ENCODE measurements at places on chromosomes 4 and X.

DNA sequence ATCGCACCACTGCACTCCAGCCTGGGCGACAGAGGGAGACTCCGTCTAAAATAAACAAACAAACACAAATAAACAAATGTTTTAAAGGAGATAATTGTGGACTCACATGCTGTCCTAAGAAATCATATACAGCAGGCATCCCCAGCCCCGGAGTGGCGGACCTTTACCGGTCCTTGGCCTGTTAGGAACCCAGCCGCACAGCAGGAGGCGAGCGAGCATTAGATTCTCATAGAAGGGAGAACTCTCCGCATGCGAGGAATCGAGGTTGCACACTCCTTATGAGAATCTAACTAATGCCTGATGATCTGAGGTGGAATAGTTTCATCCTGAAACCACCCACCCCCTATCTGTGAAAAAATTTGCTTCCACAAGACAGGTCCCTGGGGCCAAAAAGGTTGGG is 39.0 kb downstream of the EIF2S3 start:
- DNase-seq, result no peak

GRCh38 chr4:67940506-67940905 is 22.8 kb downstream of the TMPRSS11A start:
- DNase-seq, result no peak

- DNase-seq, result no peak
Measured at GRCh38 chr4:40856277-40856839, 106.6 kb downstream of the NSUN7 start.

DNA sequence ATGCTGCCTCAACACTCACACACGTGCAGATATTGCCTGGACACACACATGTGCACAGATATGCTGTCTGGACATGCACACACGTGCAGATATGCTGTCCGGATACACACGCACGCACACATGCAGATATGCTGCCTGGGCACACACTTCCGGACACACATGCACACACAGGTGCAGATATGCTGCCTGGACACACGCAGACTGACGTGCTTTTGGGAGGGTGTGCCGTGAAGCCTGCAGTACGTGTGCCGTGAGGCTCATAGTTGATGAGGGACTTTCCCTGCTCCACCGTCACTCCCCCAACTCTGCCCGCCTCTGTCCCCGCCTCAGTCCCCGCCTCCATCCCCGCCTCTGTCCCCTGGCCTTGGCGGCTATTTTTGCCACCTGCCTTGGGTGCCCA is 14.7 kb downstream of the FGFRL1 start:
- no peak for DNase-seq

DNA sequence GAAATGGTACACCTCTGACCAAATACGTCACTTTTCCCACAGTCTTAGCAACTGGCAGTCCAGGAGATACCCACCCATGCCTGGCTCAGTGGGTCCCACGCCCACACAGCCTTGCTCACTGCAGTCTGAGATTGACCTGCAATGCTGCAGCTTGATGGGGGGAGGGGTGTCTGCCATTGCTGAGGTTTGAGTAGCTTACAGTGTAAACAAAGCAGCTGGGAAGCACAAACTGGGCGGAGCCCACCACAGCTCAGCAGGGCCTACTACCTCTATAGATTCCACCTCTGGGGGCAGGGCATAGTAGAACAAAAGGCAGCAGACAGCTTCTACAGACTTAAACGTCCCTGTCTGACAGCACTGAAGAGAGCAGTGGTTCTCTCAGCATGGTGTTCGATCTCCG is 52.7 kb downstream of the AMER1 start:
- no peak for DNase-seq

DNA sequence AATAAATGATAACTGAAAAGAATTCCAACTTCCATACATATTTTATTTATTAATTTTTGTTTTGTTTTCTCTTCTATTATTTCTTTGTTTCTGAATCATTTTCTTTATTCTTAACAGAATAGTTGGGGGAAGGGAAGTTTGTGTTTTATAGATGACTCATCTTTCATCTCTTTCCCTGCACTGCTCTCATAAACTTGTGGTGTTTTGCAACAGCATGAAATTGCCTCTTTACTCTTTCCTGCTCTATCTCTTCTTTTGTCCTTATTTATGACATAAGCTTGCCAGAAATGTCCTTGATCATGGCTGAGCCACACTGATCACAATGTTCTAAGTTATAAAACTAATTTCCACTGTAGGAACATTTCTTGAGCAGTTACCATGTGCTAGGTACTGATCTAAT is 22.3 kb downstream of the QRFPR start:
- no peak for DNase-seq

DNA sequence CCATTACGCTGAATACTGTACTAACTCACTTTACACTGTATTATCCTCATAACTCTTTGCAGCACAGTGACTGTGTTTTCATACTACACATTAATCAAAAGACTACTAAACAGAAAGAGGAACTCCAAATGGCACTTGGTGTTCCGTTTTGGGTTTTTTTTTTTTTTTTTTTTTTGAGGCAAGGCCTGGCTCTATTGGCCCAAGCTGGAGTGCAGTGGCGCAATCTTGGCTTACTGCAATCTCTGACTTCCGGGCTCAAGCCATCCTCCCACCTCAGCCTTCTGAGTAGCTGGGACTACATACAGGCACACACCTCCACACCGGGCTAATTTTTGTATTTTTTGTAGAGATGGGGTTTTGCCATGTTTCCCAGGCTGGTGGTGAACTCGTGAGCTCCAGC is 10.7 kb downstream of the KLHL8 start:
- DNase-seq, result no peak

DNA sequence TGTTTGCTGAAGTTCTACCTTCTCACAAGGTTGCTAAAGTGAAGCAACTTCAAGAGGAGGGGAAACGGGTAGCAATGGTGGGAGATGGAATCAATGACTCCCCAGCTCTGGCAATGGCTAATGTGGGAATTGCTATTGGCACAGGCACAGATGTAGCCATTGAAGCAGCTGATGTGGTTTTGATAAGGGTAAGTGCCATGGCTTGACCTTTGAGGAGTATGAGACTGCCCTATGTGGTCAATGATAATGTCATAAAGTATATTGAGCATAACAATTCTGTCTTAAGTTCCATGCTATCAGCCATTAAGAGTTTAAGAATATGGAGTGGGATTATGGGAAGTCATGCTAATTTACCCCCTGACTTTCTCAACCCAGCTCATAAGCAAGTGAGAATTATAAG is 61.4 kb upstream of the PGK1 start:
- no peak for DNase-seq

DNA sequence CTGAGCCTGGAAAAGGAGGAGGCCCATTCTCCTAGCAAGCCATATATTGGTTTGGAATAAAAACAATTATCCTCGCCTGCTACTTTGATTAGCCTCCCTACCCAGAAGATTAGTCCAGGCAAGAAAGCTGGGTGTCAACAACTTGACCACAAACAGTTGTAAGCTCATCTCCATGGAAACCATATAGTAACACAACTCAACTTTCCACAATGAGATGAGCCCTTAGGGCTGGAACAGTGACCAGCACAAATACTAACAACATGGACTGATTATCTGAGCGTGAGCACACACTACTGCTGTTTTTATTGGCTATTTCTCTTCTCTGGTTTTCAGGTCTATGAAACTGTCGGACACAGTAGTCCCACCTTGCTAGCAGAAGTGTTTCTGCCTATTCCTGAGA is 80.8 kb downstream of the CC2D2A start:
- no peak for DNase-seq

DNA sequence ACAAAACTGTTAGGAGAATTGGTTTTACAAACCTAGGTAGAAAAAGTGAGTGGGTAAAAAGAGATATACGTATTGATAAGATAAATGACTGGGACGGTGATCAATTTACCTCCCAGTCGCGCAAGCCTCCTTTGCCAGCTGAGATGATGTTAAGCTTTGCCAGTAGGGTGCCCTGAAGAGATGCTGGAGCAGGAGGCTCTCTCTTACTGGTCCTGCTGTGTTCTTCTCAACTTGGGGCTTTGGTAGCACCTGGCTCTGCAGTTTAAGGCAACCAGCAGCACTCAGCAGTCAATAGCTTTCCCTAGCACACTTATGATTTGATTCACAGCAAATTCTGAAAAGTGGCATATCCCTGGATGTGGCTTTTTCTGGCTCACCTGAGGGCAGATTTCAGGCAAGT is 1461.7 kb downstream of the ADGRL3 start:
- DNase-seq, result no peak

- peak; percentile 92 for DNase-seq
Measured at GRCh38 chr4:80202190-80202711, 4.9 kb downstream of the PRDM8 start.

DNA sequence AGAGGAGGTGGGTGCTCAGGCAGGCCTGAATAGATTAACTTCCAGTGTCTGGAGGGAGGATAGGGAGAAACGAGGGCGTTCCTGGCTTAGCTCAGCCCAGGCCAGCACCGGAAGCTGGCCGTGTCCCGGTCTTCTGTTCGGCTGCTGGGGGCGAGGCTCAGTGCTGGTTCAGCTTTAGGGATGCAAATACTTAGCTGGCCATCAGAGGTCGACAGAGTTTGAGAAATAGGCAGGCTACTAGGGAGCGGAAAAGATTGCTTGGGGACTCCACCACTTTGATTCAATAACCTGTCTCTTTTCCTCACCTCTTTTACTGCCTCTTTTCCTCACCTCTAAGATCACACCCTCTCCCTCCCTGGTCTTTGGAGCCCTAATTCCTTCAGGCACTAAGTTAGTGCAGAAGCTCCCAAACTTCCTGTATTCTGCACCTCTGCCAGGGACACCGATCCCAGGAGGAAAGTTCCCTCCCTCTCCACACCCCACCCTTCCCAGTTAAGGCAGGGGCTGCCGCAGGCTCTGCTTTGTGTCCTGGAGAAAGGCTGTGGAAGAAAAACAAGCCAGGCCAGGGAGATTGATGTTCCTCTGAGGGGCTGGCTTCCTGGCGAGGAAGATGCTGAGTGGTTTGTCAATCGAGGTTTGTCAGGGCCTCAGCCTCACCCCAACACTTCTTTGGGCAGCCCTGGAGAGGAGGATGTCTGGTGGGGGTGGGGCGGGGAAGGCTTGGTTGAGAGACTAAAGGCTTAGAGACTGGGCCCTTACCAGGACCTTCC is 6.0 kb upstream of the EFNB1 start:
- DNase-seq, result peak; percentile 72

- DNase-seq, result no peak
Measured at GRCh38 chr4:147756417-147756816, 24.5 kb downstream of the ARHGAP10 start.

GRCh38 chr4:173883821-173884220 is 353.8 kb upstream of the HAND2 start:
- DNase-seq, result no peak

DNA sequence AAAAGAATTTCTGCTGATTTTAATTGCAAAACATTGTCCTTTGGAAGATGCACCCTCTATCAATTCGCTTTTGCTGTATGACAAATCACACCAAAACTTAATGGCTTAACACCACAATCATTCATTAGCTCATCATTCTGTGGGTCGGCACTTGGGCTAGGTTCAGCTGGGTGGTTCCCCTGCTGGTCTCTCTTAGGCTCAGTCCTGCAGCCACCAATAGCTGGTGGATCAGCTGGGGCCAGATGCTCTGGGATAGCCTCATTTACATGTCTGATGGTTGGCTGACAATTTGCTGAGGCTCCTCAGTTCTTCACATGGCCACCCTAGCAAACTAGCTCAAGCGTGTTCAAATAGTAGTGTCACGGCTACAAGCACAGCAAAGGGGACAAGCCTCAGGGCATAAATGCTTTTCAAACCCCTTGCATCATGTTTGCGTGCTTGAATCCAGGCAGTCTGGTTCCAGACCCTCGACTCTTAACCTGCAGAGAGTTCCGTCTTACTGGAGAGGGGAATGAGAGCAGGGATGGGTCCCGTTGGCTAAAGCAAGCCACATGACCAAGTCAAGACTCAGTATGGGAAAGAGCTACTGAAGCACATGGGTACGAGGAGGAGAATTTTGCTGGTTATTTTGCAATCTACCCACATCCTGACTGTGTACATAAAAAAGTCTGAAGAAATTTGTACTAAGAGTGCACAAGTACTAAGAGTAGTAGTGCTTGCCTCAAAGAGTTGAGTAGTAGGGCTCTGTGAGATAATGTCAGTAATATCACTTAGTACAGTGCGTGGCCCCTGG is 7.5 kb upstream of the ACSL1 start:
- DNase-seq, result no peak

GRCh38 chr4:114077610-114078009 is 98.2 kb upstream of the ARSJ start:
- DNase-seq, result no peak

GRCh38 chrX:132395026-132395425 is 93.8 kb downstream of the MBNL3 start:
- no peak for DNase-seq

DNA sequence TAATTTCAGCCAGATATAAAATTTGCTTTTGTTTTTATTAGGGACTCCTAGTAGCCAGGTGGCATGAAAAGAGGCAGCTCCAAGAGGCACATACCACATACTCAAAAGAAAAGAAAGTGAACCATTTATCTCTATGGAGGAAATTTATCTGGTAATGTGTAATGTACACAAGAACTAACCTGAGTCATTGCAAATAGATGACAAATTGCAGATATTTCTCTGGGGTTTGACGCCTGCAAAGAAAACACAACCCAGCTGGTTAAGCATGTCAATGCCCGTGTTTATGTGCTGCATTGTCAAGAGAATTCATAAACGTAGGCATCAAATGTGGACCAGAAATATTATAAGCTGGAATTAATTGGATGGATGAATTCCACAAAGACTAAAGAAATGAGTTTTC is 46.9 kb upstream of the PHKA2 start:
- DNase-seq, result no peak

- no peak for DNase-seq
Measured at GRCh38 chr4:5746829-5747737, 36.1 kb downstream of the EVC start.

DNA sequence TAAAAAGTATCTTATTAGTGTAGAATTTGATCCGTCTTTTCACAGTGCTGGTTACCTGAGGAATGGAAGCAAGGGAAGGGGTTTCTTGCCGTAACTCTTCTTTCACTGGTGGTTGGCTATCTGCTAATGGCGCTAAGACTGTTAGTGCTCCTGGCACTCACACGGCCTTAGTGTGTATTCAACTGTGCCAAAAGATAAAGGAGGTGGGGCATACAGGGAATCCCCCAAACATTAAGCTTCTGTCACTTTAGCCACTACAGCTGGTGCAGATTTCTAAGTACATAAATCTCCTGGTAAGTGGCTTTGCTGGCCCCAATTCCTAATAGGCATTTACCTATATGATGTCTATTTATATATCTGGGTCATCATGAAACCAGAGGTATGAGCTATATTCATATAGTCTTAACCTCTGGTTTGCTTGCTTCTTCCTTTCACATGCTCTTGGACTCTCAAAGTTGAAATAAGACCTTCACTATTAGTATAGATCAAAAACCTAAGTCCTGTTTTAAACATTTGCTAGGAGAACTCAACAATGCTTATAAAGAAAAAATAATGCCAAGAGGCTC is 95.1 kb downstream of the TSPAN7 start:
- no peak for DNase-seq

- no peak for DNase-seq
Measured at GRCh38 chr4:153008578-153009199, 72.6 kb downstream of the FHDC1 start.

- DNase-seq, result peak; percentile 54
Measured at GRCh38 chrX:77450996-77451395, 3.8 kb downstream of the FGF16 start.
